ENCODE measurements at places on chromosomes 3 and 15. TPM values are rescaled to one million over a fixed set of nuclear protein-coding genes. Genes with fewer than 3 reads are reported as not detected.

Gene ZNF385D
- total RNA-seq, result 9.0 TPM

Gene DOCK3
- 5.7 TPM for total RNA-seq

Gene SUCNR1
- 0.60 TPM for total RNA-seq

Gene SPINK8
- total RNA-seq, result not detected

Gene KCNAB1
- total RNA-seq, result 8.5 TPM

Gene ARIH2
- 109 TPM for total RNA-seq

Gene KLF15
- 234 TPM for total RNA-seq

Gene ARNT2
- total RNA-seq, result 5.1 TPM

Gene C2CD4B
- 2.5 TPM for total RNA-seq

Gene GP9
- total RNA-seq, result not detected

Gene CLDN18
- not detected for total RNA-seq

Gene PLS1
- 3.6 TPM for total RNA-seq

Gene FRG2C
- not detected for total RNA-seq

Gene MYO5A
- 41.5 TPM for total RNA-seq

Gene IL17RB
- 3.9 TPM for total RNA-seq

Gene TMCO5A
- total RNA-seq, result not detected

Gene CLSTN2
- total RNA-seq, result 19.0 TPM

Gene FMN1
- total RNA-seq, result 21.8 TPM

Gene AHSG
- not detected for total RNA-seq

Gene HESX1
- total RNA-seq, result not detected

Gene RARRES1
- 1,032 TPM for total RNA-seq

Gene SCN11A
- total RNA-seq, result 0.30 TPM

Gene PIGZ
- total RNA-seq, result 14.9 TPM

Gene NEK10
- total RNA-seq, result 2.1 TPM

Gene EPHB1
- 0.30 TPM for total RNA-seq

Gene FYCO1
- total RNA-seq, result 85.2 TPM

Gene DIS3L
- total RNA-seq, result 44.8 TPM

Gene IMPG2
- 0.22 TPM for total RNA-seq

Gene DLEC1
- total RNA-seq, result 6.9 TPM

Gene STX19
- not detected for total RNA-seq

Gene CYP19A1
- 14.0 TPM for total RNA-seq

Gene UBE2E1
- total RNA-seq, result 132 TPM

Gene FBXL22
- 2.7 TPM for total RNA-seq

Gene LTK
- total RNA-seq, result 0.39 TPM

Gene ERICH6
- not detected for total RNA-seq

Gene LYZL4
- not detected for total RNA-seq

Gene P2RY12
- 8.4 TPM for total RNA-seq
